ENCODE measurements at places on chromosomes 2 and 18.

DNA sequence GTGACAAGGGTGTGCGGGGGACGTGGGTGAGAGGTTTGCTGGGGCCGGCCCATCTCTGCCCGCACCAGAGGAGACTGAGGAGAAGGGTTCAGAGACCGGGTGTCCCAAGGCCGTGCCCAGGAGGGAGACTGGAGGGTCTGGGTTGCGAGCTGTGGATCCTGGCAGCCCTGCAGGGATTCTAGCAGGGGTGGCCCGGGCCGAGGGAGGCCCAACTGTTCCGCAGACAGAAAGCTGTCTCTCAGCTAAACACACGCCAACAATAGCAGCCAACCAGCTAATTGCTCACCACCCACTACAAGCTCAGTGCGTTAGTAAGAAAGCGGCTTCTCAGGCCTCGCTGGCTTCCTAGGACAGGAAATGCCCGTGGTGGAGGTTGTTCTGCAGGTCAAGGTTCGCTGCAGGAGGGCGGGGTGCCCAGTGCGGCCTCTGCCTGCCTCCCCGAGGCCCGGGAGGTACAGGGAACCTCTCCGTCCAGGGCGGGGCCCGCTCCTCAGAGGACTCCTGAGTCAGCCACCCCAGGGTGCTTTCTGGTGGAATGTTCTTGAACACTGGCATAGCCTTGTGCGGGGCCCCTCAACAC lies 282.0 kb upstream of the PXDN start:
- no peak for DNase-seq

DNA sequence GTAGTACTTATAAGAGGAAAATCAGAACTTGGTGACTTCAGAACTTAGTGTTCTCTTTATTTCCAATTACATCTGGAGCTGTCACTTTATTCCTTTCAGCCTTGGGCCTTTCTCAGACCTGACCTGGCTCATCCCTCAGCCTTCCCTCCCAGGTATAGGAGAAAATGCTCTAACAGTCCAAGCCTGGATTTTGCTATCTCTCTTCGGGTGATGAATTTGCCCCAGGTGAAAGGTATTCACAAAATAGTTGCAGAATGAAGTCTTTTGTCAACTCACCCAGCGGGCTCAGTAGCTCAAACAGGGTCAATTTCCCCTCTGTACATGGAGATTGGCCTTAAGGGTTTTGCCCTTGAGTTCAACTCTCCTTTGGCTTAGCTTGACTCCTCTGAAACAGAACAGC lies 12.0 kb downstream of the NRP2 start:
- no peak for DNase-seq

- DNase-seq: no peak
Measured at GRCh38 chr2:127358044-127358443, 29.7 kb downstream of the MAP3K2 start.

- no peak for DNase-seq
Measured at GRCh38 chr2:210198326-210198725, 26.9 kb downstream of the ACADL start.

- no peak for DNase-seq
Measured at GRCh38 chr18:59272891-59273758, at the start of gene RAX. Gene RAX (minus strand): TSS chr18:59273454. CDS start chr18:59273206, 248 bp downstream.

GRCh38 chr2:112031473-112032223 lies 23.4 kb upstream of the TMEM87B start:
- no peak for DNase-seq

DNA sequence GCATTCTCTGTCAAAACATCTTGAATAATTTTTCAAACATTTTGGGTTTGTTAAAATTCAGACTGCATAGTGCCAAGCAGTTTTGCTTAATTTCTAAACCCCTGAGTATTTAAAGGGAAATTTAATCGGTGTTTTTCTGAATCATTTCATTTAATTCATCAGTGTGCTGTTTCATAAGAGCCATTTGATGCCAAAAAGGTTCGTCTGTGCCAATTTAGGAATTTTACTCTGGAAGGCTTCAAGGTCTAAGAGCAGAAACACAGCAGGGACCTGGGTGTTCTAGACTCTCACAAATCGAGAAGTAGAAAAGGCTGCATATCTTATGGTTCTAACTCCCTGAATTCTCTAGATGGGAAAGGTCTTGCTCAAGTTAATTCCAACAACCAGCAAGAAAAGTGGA lies 311.9 kb upstream of the NT5C1B start:
- DNase-seq: no peak

DNA sequence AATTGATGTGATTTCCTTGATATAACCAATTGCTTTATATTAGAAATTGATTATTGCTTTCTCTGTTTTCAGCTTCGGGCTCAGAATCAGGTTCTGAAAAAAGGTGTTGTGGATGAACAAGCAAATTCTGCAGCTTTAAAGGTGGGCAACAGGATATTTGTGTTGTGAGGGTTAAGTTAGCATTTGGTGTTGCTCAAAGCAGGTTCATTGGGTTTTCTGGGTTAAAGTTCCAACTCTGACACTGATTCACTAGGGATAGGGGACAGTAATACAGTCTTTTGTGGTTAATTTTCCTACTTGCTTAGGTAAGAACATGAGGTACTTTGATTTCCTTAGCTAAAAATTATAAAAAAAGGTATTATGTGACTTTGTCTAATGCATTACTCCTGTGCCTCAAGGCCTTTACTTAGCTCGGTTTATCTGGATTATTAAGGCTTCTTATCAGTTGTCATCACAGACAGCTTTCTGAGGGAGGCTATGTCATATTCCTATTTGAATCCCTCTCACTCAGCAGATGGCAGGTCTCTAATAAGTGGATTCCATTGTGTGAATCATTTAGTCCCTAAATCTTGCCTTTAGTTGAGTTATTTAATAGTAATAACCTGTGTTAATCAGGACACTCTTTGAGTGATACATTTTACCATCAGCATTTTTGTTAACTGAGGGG lies 78.9 kb upstream of the STON1 start:
- DNase-seq: no peak

All from stimulated activated CD4-positive, alpha-beta T cell treated with anti-CD3 and anti-CD28 coated beads, Interleukin-15, amount 100 ng/mL, for 48 hours (primary cell).